Kidney (tissue), 22 donors: ENCODE measurements at places on chromosomes 3 and 15. TPM values are rescaled to one million over a fixed set of nuclear protein-coding genes. Genes with fewer than 3 reads are reported as not detected.

Gene INSYN1
- polyA plus RNA-seq, result 39.6 TPM

Gene MASP1
- 2.8 TPM for polyA plus RNA-seq

Gene TMOD2
- 2.5 TPM for polyA plus RNA-seq

Gene TTLL13
- polyA plus RNA-seq, result 0.88 TPM

Gene LRRIQ4
- not detected for polyA plus RNA-seq
